ENCODE measurements at places on chromosomes 12 and 14. TPM values are rescaled to one million over a fixed set of nuclear protein-coding genes. Genes with fewer than 3 reads are reported as not detected.

GRCh38 chr12:71749666-71750065 lies 5.0 kb upstream of the RAB21 start:
- no peak for DNase-seq

GRCh38 chr12:116436561-116437249 lies 122.5 kb upstream of the MAP1LC3B2 start:
- no peak for DNase-seq

- DNase-seq, result no peak
Measured at GRCh38 chr12:25962932-25963525, 4.5 kb downstream of the RASSF8 start.

GRCh38 chr12:87603727-87604126 lies 425.5 kb downstream of the C12orf50 start:
- no peak for DNase-seq

- no peak for DNase-seq
Measured at GRCh38 chr12:77122661-77123060, 57.3 kb upstream of the E2F7 start.

GRCh38 chr12:28569698-28570411 lies 379.6 kb downstream of the CCDC91 start:
- DNase-seq, result no peak

- DNase-seq, result no peak
Measured at GRCh38 chr14:24196071-24197055, 1.1 kb upstream of the TM9SF1 start.

GRCh38 chr14:64520699-64521098 lies 16.1 kb downstream of the ZBTB1 start:
- DNase-seq, result no peak

DNA sequence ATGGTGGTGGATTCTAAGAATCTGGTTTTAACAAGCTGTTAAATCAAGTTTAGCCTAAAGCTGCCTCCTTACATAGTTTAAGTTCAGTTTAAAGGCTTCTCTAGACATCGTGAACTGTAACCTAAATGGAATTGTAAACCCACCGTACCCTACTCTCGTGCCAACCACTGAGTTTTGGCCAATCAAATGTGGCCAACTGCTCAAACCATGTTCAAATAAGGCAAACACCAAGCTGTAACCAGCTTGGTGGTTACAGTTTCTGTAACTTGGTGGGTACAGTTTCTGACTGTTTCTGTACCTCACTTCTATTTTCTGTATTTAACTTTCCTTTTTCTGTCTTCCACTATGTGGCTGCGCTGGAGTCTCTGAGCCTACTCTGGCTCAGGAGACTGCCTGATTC lies 131.9 kb upstream of the DDHD1 start:
- DNase-seq, result no peak

DNA sequence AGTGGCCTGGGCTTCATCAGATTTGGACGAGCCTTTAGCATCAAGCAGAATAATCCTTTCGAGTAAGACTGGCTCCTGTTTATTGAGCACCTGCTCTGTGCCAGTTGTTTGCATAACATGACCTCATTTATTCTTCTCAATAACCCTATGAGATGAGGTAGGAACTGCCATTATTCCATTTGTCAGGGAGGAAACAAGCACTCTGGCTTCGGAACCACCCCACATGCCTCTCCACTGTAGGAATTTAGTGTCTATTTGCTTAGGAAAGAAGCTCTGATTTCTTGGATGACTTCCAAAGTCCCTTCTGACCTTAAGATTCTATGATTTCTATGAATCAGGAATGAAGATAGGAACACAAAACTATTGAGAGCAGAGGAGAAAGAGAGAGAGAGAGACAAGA lies 11.0 kb downstream of the SAMD4A start:
- DNase-seq, result no peak

Gene CHST11
- 16.2 TPM for total RNA-seq

Gene BICDL1
- total RNA-seq, result not detected

Gene NCOR2
- 58.7 TPM for total RNA-seq

Gene ADAM21
- not detected for total RNA-seq

Gene TSPAN19
- 2.7 TPM for total RNA-seq

Gene FOXN4
- total RNA-seq, result not detected
